ENCODE measurements at places on chromosomes 12 and 14. TPM values are rescaled to one million over a fixed set of nuclear protein-coding genes. Genes with fewer than 3 reads are reported as not detected.

CSRP2 gene
- total RNA-seq, result not detected

CLEC9A gene
- not detected for total RNA-seq

IFT43 gene
- 13.4 TPM for total RNA-seq

KRT72 gene
- 7.7 TPM for total RNA-seq

HOXC10 gene
- total RNA-seq, result not detected

VDR gene
- 3.2 TPM for total RNA-seq
